Natural killer cell treated with Interleukin-12 subunit alpha and Interleukin-12 subunit beta and Interleukin-15 and Interleukin-18, amount 100 ng/mL, for 72 hours (primary cell): ENCODE measurements at places on chromosomes 6 and 20. TPM values are rescaled to one million over a fixed set of nuclear protein-coding genes. Genes with fewer than 3 reads are reported as not detected.

- DNase-seq, result no peak
These were observed 115.9 kb upstream of the ARMC2 start for GRCh38 chr6:108732091-108732870.

GRCh38 chr6:99416892-99417767 lies 8.0 kb downstream of the PNISR start:
- DNase-seq, result no peak

DNA sequence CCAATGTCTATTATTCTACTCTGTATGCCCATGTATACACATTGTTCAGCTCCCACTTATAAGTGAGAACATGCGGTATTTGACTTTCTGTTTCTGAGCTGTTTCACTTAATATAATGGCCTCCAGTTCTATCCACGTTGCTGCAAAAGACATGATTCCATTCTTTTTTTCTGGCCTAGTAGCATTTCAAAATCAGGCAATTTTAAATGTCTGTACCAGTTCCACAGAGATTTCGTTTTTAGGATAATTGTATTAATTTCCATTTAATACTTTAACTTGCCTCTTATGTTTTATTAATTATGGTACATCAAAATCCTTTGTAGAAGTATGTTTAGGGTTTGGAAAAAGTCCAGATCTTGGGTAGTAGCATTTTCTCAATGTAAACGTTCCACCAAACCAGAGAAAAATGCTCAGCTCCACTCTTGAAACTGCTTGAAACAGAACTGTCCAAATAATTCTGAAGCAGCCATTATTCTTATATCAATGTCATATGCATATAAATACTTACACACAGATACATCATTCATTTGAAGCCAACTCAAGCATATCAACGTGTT lies 42.6 kb upstream of the PLEKHG1 start:
- no peak for DNase-seq

DNA sequence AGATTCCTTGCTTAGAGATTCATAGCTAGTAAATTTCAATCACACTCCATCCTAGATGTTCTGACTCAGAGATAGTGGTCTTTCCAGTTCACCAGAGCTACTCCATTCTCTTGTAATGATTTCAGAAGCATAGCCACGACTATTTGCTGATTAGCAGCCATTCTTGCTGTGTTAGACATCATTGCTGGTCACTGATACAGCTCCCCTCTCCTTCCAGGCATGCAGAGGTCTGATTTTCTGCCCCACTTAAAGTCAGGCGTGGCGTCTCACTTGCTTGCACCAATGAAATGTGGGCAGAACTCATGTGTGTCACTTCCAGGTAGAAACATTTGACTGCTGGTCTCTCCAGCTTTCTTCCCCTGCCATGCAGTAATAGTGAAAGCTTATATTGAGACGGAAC lies 168.9 kb upstream of the JARID2 start:
- DNase-seq, result no peak

GRCh38 chr6:105313211-105313610 lies 89.7 kb downstream of the PREP start:
- DNase-seq, result no peak

DNA sequence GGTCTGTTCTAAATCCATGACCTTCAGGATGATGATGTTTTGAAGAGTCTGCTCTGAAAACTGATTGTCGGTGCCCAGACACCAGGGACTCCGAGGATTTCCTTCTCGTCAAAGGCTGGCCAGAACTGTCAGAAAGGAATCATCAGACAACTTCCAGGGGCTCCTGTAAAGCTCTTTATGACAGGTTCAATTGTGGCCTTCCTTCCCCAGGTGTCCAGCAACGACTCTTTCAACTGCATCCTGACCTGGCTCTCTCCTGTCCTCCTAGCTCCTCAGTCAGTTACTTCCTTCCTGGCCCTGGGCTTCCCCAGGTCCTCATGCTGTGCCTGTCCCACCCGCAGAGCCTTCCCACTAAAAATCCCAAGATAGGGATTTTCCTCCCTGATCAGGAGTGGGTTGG lies 279.9 kb upstream of the RNF24 start:
- DNase-seq, result no peak

DNA sequence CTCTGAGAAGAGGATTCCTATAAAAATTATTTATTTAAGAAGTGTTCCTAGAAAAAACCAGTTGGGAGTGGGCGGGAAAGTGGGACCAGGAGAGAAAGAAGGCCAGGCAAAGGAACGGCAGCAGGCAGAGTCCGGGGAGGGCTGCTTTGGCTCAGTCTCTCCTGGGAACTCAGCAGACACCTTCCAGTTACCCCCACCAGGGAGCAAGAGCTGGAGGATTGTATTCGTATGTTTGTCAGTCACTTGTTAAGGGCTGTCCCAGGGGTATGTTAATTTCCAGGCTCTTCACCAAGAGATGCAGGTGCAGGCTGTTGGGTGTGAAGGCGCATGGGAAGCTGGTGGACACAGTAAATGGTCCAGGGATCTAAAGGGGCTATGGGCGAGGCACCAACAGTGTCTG lies 53.0 kb upstream of the CHD6 start:
- DNase-seq, result no peak

GRCh38 chr6:140537834-140538705 lies 1163.6 kb upstream of the CITED2 start:
- no peak for DNase-seq

- DNase-seq, result peak; percentile 68
These were observed 25.6 kb downstream of the MMP24 start for GRCh38 chr20:35252037-35252461.

GRCh38 chr6:161204866-161205557 lies 68.8 kb downstream of the AGPAT4 start:
- no peak for DNase-seq

- no peak for DNase-seq
These were observed 7.4 kb upstream of the BPIFA3 start for GRCh38 chr20:33209789-33210188.

- DNase-seq, result no peak
These were observed 162.9 kb upstream of the CEP162 start for GRCh38 chr6:84390334-84390733.

DNA sequence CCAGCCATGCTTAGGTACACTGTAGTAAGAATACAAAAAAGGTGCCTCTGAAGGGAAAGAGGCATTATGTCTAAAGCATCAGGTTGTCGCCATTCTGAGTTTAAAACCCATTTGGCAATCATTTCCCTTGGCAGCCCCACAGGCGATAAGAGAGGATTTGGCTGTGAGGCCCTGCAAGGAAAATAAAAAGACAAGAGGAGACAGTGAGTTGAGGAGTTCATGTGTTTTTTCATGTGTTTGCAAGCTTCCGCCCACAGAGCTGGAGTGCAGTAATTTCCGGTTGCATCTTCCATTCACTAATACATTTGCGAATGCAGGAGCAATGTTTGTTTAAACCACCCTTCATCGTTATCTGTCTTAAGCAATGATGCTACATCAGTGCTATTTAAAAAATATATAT lies 138.5 kb upstream of the SOX4 start:
- no peak for DNase-seq

DNA sequence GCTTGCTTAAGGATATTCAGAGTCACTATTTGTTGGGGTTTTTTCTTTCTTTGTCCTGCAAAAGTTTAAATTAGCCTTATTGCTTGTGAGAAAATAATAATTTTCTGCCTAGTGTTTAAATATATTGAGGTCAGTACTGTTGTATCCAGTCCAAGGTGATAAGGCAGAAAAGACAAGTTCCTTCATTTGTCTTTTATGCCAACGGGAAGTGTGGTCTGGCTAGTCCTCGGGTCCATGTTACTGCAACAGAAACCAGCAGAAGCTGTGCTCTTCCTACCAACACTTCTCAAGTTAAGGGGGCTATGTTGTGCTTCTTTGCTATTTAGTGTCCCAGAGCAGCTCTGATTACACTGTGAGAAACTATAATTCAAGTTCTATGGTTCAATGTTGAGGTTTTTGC lies 301.1 kb downstream of the TBC1D7 start:
- no peak for DNase-seq

GRCh38 chr20:24781418-24781980 lies 167.6 kb upstream of the CST7 start:
- peak; percentile 47 for DNase-seq

GRCh38 chr6:156822747-156823206 lies 45.6 kb downstream of the ARID1B start:
- DNase-seq, result no peak

DNA sequence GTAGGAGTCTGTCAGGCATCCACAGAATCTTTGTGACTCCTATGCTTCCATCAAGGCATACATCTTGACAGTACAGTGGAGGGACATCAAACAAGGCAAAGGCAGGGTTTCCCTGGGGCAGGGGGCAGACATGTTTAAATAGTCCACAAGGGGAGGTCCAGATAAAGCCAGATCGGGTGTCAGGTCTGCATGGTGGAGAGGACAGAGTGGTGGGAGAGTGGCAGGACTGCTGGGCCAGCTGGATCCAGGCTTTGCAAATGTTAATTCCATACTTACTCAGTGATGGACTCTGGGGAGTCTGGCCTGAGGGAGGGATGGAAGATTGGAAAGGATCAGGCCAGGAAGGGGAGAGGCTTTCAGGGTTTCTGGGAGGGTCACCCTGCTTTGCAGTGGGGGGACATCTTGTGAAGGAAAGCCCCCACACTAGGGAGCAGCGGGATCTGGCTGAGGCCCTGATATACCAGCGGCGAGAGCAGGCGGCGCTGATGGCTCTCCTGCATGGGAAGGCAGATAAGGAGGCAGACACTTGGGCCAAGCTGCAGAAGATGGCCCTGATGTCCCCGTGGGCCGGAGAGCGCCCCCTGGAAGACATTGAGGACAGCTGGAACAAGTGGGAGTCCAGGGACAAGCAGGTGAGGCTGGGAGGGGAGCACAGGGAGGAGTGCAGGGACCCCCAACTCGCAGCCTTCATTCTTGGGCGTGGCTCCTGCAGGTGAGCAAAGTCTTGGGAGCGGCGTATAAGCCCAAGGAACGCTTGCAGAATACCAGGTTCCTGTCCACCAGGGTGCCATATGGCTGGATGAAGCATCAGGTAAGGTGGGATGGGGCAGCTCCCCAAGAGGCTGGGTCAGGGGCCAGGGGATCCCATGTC lies 44.6 kb downstream of the SUN5 start:
- no peak for DNase-seq

- no peak for DNase-seq
These were observed 840.0 kb downstream of the C6orf118 start for GRCh38 chr6:164469276-164469949.

DNA sequence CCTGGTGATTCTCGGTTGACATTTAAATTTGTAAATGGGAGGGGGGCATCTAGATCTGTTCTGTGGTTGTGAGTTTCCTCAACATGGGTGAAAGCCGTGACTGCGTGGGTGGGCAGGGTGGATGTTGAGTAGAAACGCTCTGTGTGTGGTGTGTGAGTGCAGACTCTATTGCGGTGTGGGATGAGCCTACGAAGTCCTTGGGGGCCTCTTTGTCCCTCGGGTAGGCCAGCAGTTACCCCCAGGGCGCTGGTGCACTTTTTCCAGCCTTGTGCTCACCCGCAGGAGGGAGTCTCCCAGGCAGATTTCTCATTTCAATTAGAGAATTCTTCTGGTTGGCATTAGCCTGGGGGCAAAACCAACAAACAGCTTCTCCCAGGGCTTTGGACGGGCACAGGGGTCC lies 10.6 kb downstream of the TOX2 start:
- peak; percentile 77 for DNase-seq

GRCh38 chr6:104548297-104548696 lies 311.4 kb downstream of the HACE1 start:
- DNase-seq, result no peak

- DNase-seq, result no peak
These were observed 67.8 kb upstream of the NHSL1 start for GRCh38 chr6:138567052-138567451.

- no peak for DNase-seq
These were observed 341.7 kb downstream of the PREX1 start for GRCh38 chr20:48486065-48486464.

- no peak for DNase-seq
These were observed 188.2 kb downstream of the NFATC2 start for GRCh38 chr20:51354191-51354768.

GRCh38 chr20:13839421-13840092 lies 54.7 kb downstream of the NDUFAF5 start:
- DNase-seq, result no peak

GRCh38 chr20:52438326-52438963 lies 246.9 kb upstream of the ZFP64 start:
- DNase-seq, result no peak

DNA sequence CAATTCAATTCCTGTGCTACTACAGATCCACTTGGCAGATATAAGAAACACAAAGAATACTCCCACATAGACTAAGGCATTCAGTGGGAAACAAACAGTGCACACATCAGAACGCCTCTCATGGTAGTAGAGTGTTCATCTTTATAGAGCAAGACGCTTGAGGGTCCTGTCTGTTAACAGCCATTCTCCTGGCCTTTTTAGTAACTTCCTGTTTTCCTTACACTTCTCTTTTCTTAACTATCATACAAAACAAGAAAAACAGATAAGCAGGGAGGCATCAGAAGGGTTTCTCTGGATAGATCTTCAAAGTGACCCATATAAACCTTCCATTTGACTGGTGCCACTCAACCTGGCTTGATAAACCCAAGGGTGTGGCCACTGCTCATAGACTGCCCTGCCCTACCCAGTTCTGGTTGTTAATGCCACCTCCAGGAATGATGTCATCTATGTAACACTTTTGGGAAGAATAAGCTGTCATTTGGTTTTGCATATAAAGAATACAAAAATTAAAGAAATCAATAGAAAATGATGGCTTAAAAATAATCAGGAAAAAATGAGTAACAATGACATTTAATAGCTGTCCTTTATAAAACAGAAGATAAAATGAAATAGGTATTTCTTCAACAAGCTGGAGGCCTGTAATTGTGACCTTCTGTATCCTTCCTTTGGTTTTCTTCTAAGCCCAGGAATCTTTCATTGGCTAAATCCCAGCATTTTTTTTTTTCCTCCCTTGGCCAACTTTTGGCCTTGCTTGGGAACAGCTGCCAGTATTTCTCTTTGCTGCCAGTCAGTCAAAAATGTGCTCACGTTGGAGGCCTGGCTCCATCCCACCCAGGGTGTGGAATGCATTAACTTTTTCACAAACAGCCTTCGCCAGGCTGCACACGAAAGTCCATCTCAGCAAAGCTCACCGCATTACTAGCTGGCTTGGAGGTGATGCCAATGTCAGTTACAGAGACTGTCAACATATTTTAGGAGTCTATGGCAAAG lies 103.5 kb downstream of the GJA10 start:
- no peak for DNase-seq

GRCh38 chr6:3319610-3320200 lies 61.0 kb downstream of the PSMG4 start:
- DNase-seq, result no peak

- DNase-seq, result no peak
These were observed 99.7 kb upstream of the KCNK16 start for GRCh38 chr6:39422238-39422637.

The KCNK5 gene
- total RNA-seq, result 2.1 TPM

The SAMD10 gene
- 33.6 TPM for total RNA-seq

The CYP21A2 gene
- total RNA-seq, result not detected

The SLC32A1 gene
- not detected for total RNA-seq

The BMP7 gene
- not detected for total RNA-seq

The MYH7B gene
- total RNA-seq, result not detected

The SRMS gene
- total RNA-seq, result not detected

The GABRR1 gene
- not detected for total RNA-seq

The KIAA1755 gene
- total RNA-seq, result not detected

The MUC21 gene
- not detected for total RNA-seq

The EIF6 gene
- total RNA-seq, result 233 TPM

The CST8 gene
- not detected for total RNA-seq

The COL9A1 gene
- not detected for total RNA-seq

The CLPSL1 gene
- total RNA-seq, result not detected

The EEF1A2 gene
- 3.1 TPM for total RNA-seq
